ENCODE measurements at places on chromosomes 11 and 22. TPM values are rescaled to one million over a fixed set of nuclear protein-coding genes. Genes with fewer than 3 reads are reported as not detected.

DNA sequence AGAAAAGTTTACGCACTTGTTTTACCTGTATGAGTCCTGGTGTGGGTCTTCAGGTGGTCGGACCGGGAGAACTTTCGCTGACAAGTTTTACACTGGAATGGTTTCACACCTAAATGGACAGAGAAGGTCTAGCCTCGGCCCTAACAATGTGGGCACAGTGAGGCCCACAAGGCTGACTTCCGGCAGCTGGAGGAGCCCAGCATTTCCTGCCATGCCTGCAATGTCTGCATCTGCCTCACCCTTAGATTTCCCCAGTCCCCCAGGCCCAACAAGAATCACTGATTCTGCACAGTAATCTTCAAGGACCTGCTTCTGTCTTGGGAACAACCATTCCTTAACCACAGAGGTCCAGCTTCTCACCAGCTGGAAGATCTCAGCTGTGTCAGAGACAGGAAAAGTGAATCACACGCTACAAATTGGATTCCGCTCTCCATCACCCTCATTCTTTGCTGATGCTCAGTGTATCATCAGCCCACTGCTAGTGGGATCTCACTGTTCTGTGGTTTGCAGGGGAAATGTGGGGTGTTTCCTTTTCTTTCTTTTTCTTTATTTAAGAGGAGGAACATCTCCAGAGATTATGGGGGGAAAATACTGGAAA, 43.3 kb downstream of the WT1 start:
- DNase-seq, result no peak

GRCh38 chr11:75450826-75451821, 18.1 kb upstream of the KLHL35 start:
- no peak for DNase-seq

DNA sequence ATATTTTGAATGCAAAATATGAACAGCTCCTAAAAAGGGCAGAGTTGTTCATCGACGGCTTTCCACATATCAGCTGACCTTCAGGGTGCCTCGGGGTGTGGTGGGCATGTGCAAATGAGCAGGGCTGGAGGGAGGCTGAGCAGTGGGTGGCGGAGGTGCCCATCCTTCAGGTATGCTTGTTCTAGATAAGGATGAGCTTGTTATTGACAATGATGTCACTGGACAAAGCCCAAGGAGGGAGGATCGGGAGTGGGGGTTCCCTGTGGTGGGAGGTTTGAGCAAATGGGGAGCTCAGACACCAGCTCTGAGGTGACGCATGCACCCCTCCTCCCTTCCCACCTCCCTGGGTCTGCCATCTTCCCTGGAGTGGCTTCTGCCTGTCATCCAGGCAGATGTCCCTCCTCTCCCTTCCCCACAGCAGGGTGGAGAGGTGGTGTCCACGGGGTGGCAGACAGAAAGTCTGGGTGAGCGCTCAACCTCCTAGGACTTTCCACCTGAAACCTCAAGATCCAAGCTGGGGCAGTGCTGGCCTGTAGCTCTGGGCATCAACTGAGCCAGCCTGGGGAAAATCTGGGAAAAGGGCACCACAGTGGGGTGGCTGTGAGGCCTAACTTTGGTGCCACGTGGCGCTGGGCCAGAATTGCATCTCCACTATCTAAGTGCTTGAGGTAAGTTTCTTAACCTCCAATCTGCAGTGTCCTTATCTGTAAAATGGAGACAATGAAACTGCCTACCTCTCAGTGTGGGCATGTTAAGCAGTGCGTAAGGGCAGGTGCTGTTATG, 106.3 kb upstream of the THY1 start:
- DNase-seq, result no peak

Gene FBLN1
- total RNA-seq, result not detected

DNA sequence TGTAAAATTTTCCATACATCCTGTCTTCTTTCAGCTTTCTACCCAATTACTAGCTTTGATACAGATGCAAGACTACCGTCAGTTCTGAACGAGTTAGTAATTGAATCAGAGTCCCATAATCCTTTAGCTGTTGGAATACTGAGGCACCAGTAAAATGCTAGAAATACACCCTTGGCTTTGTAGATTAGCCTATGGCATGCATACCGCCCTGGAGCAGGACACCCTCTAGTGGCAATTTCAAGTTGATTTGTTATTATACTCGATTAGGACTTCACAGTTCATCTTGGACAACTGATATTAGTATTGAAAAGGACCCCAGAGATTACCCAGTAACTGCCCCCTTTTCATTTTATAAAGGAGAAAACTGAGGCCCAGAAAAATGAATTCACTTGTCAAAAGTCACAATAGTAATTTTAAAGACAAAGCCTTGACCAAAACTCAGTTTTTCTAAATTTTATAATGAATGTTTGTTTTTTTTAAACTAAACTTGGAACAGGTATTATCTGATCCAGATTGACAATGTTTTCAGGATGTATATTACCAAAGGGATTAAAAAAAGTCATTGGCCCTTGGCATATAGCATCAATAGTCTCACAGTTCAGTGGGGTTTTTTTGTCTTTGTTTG, 72.6 kb downstream of the HIPK3 start:
- peak; percentile 44 for DNase-seq

- DNase-seq, result no peak
Observed at GRCh38 chr11:93519179-93519578, 24.0 kb downstream of the SMCO4 start.

- DNase-seq, result no peak
Observed at GRCh38 chr11:94910779-94911178, 62.6 kb downstream of the CWC15 start.

DNA sequence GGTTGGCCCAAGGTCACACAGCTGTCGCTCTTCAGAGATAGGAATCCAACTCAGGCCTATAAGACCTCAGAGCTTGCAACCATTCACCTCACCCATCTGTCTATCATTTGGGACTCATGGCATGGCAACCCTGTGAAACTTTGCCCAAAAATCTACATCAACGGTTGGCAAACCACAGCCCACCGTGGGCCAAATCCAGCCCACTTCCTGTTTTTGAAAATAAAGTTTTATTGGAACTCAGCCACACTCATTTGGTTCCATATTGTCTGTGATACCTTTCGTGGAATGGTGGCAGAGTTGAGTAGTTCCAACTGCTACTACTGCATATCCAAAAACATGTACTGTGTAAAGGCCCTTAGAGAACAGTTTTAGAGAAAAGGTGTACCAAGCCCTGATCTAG, 307.8 kb downstream of the MN1 start:
- no peak for DNase-seq

DNA sequence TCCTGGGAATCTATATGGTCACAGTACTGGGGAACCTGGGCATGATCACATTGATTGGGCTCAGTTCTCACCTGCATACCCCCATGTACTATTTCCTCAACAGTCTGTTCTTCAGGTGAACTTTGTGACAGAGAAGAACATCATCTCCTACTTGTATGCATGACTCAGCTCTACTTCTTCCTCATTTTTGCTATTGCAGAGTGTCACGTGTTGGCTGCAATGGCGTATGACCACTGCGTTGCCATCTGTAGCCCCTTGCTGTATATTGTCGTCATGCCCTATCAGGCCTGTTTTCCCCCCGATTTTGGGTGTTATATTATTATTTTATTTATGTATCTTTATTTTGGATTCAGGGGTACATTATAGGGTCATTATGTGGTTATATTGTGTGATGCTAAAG, 2.4 kb upstream of the OR8G1 start:
- DNase-seq, result no peak

DNA sequence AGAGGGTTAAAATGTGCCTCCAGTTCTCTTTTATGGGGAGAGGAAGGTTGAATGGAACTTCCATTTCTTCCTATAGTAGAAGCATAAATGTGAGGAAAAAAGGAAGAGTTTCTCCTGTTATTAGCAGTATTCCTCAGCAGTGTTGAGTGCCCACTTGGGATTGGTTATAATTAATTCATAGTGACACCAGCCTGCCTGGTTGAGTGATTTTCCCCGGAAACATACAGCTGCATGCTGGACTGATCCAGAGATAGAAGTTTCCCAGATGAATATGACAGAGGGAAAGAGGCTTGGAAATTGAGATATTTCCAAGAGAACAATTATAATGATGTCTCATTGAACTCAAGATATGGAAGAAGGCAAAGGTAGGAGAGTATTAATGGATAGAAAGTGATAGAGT, 28.3 kb downstream of the RAB39A start:
- no peak for DNase-seq

Measured in naive thymus-derived CD8-positive, alpha-beta T cell (primary cell).